ENCODE measurements at places on chromosomes 5 and 9.

DNA sequence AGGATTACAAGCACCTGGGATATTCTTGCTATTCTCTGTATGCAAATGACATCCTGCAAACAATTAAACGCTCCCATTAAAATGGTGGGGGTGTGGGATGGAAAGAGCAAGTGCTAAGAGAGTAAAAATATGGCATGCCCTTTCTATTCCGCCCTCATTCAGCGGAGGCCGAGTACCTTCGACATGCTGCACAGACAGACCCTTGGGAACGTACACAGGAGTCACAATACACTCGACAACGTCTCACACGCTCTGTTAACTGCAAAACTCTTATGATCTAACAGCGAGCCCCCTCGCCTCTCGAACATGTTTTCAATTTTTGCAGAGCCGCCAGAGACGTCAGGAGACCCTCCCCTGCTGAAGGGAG lies 322.2 kb downstream of the CEMIP2 start:
- no peak for DNase-seq

GRCh38 chr9:101117161-101117560 lies 88.6 kb downstream of the PLPPR1 start:
- no peak for DNase-seq

DNA sequence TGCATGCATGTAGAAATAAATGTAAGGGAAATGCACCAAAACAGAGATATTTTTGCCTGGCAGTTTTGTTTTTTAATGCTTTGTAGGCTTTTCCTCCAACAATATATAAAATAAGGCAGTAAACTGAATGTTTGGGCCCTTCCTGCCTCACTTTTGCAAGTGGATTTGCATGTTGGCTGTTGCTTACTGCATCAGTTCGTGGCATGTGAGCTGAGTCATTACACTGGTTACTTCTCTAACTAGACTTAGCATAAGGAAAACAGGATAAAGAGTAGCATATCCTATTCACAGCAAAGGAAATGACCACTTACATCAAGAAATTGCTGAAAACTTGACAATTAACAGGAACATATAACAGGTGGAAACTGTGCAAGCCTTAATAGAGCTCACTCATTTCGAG lies 113.4 kb downstream of the TLE1 start:
- no peak for DNase-seq

GRCh38 chr5:41617843-41618515 lies 107.6 kb upstream of the PLCXD3 start:
- DNase-seq, result no peak

All from stimulated activated CD4-positive, alpha-beta T cell treated with anti-CD3 and anti-CD28 coated beads, Interleukin-4, amount 100 ng/mL, for 1 hour (primary cell).